ENCODE measurements at places on chromosomes 5 and 9.

DNA sequence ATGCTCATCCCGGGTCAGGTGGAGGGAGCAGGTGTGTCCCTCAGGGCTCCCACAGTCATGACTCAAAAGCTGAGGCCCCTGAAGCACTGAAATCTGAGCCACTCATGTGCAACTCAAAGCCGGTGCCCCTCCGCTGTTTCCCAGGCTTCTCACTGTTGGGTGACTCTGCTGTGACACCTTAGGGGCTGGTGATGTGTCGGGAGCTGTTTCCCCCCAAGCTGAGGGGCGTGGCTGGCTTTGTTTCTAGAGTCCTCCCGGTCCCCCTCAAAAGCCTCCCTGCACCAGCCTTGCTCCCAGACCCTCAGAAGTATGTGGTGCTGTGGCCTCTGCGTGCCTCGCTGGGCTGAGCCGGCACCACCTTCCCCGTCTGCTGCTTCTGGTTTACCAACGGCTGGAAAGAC, 39.7 kb downstream of the PLPP7 start:
- DNase-seq = no peak

- DNase-seq = no peak
These were observed 211.3 kb downstream of the NTRK2 start for GRCh38 chr9:84880835-84881234.

DNA sequence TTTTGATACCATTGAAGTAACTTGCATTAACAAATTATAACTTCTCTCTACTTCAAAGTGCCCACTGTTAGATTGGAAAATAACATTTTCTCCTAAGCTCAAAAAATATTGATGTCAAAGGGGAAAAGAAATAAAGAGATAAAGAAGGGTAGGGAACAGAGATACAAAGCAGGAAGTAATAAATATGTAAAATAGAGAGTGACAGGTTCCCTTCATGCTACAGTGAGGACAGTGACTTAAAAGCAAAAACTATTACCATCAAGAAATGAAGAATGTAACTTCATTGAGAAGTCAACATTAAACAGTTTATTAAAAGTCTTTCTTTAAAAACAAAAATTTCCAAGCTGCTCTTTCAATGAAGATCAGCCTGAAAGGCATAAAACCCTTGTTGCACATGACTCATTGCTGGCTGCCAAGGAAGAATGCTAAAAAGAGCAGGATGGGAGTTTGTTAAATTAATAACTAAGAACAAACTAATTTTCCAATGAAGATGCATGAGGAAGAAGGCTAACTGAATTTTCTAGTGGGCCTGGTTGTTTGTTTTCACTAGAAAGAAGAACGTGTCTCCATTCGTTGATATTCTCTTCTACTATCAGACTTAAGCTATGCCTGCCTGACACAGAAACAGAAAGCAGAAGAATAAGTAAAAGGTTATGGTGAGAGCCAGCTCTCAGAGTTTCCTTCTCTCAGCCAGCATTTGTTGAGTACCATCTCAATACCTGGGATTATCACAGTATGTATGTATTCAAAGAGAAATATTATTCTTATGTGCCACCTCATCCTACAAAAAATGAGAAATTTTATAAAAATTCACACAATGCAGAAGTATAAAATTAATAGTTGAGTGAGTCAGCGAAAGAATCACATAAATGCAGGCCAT, 197.8 kb upstream of the NREP start:
- no peak for DNase-seq

GRCh38 chr5:20241351-20241750, 253.4 kb upstream of the CDH18 start:
- no peak for DNase-seq

DNA sequence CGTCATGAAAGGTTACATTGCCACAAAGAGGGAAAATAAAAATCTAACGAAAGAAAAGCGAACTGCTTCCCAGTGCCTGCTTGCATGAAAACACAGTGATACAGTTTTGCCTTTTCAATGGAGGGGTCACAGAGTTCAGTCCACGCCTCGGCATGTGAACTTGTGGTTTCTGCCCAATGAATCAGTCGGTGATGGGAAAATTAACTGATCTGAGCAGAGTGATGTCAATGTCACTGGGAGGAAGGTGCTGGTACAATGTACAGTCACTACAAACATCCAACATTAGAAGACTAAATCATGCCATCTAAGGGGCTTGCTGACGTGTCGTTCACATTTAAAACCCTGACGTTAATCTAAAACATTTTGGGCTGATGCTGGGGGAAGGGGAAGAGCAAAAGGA, 151.8 kb upstream of the MSX2 start:
- no peak for DNase-seq

DNA sequence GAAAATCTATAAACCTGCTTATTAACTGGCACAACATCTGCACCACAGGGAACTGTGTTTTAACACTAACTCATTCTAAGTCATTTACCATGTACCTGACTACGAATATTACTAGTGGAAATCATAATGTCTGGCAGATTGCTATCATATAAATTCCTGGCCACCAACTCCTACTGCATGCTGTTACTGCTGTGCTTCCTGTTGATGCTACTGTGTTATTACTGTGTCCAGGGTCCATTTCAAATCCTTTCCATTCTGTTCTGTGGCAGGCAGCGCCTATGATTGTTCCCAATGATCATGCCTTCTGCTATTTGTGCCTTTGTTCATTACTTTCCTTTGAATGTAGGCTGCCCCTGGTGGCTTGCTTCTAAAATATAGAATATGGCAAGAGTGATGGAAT, 4.7 kb upstream of the ZNF131 start:
- DNase-seq = no peak

Measured in CD4-positive, alpha-beta T cell treated with Interleukin-17A for 4 hours (primary cell).